ENCODE measurements at places on chromosomes 6 and 20. TPM values are rescaled to one million over a fixed set of nuclear protein-coding genes. Genes with fewer than 3 reads are reported as not detected.
A peak's percentile ranks its signal among the peaks of the same experiment; 100 is the strongest.

- DNase-seq: no peak
These were observed 176.3 kb downstream of the LRFN2 start for GRCh38 chr6:40410821-40411220.

- no peak for DNase-seq
These were observed 19.4 kb downstream of the QRSL1 start for GRCh38 chr6:106648651-106649308.

DNA sequence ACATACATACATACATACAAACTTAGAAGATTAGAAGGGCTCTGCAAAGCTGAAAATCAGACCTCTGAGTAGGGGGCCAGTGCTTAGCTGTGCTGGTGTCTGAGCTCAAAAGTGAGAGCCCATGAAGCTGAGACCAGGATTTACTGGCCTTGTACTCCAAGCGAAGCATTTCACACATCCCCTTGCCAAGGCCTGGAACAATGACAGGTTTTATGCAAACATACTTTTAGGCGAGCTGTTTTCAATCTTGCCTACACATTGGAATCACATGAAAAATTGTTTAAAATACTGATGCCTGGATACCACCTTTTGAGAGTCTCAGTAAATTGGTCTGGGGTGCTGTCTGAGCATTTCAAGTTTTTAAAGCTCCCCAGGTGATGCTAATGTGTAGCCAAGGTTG lies 80.9 kb upstream of the SRSF6 start:
- no peak for DNase-seq

Gene ZFAND3
- total RNA-seq: 81.8 TPM

GRCh38 chr6:164897523-164898235 lies 411.7 kb downstream of the C6orf118 start:
- no peak for DNase-seq

Gene RAD21L1
- not detected for total RNA-seq

GRCh38 chr6:167761794-167762258 lies 64.9 kb upstream of the AFDN start:
- no peak for DNase-seq

Gene TENT5A
- 44.4 TPM for total RNA-seq

Gene RAMACL
- 0.77 TPM for total RNA-seq

GRCh38 chr6:26275663-26276062 lies 89.3 kb upstream of the BTN3A2 start:
- no peak for DNase-seq

GRCh38 chr6:32189069-32189741 lies 797 bp downstream of the PBX2 start:
- no peak for DNase-seq

Gene HLA-DRA
- 87.3 TPM for total RNA-seq

- DNase-seq: no peak
These were observed 13.2 kb upstream of the KIF25 start for GRCh38 chr6:167984144-167984719.

GRCh38 chr6:169577236-169577635 lies 124.6 kb downstream of the WDR27 start:
- DNase-seq: no peak

DNA sequence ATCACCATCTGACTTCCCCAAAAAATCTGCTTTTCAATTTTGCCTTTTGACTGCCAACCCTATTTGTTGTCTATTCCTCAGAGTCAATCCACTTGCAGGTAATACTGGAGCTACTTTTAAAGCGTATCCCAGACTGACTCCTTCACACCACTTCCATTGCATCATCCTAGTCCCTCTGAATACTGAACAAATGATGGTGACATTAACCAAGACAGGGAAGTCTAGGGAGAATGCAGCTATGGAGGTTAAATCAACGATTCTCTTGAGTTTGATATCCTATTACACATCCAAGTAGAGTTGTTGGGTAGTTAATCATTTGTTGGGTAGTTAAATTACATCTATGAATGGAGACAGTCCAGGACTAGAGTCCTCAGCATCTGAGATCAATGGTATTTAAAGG lies 2.0 kb downstream of the OGFRL1 start:
- no peak for DNase-seq

GRCh38 chr20:62043131-62043914 lies 22.4 kb downstream of the TAF4 start:
- DNase-seq: peak; percentile 8

- no peak for DNase-seq
These were observed at the start of gene ZFP57 for GRCh38 chr6:29680904-29681303. ZFP57 (minus strand) TSS chr6:29681152; CDS start chr6:29677003, 4,149 bp downstream.

Gene ARFGEF3
- total RNA-seq: 2.0 TPM

DNA sequence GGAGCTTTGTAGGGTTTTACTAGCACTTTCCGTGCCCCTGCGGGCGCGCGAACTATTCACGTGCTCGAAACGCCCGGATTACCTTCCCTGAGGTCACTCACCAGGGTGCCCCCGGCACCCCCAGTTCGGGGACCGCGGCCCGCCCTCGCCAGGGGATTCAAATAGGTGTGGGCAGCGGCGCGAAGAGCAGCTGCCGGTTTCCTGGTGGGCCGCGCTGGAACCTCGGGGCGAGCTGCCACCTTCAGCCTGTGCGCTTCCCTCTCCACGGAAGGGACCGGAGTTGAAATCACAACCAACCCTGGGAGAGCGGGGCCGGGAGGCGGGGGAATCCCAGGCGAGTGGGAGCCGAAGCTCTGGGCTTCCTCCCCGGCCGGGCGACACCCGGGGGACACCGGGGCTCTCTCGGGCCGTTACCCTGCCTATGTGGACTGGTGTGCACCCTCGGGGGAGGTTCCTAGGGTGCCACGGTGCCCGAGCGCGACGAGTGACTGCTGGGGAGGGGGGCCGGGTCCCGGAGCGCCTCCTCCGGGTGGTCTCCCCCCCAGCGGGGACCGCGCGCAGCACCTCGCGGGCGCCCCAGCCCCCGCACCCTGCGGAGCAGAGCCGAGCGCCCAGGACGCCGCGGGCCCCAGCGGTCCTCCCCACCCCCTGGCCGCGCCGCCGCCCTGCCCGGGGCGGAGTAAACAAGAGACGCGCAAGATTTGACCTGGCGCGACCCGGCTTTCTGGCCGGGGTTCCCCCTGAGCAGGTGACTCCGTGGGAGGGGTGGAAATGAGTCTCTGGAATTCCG lies 2.1 kb upstream of the HIVEP2 start:
- DNase-seq: peak; percentile 86

Gene AGER
- 1.8 TPM for total RNA-seq

Gene RFX6
- not detected for total RNA-seq

Gene GMEB2
- total RNA-seq: 5.3 TPM

Gene FHL5
- 5.3 TPM for total RNA-seq

DNA sequence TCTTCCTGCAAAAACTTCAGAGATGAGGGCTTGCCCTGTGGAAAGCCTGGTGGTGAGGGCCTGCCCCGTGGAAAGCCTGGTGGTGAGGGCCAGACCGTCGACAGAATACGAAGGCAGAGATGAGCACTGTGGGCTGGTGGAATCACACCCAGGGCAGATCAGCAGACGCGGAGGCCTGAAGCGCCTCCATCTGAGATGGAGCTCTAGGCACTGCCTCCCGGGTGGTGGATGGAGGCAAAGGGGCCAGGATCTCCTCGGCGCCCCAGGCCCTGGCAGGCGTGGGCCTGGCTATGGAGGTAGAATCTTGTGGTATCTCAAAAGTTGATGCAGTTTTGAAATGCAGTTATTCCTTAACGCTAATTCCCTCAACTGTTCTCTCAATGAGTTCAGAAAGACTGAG lies 104.8 kb downstream of the PSMB1 start:
- no peak for DNase-seq

DNA sequence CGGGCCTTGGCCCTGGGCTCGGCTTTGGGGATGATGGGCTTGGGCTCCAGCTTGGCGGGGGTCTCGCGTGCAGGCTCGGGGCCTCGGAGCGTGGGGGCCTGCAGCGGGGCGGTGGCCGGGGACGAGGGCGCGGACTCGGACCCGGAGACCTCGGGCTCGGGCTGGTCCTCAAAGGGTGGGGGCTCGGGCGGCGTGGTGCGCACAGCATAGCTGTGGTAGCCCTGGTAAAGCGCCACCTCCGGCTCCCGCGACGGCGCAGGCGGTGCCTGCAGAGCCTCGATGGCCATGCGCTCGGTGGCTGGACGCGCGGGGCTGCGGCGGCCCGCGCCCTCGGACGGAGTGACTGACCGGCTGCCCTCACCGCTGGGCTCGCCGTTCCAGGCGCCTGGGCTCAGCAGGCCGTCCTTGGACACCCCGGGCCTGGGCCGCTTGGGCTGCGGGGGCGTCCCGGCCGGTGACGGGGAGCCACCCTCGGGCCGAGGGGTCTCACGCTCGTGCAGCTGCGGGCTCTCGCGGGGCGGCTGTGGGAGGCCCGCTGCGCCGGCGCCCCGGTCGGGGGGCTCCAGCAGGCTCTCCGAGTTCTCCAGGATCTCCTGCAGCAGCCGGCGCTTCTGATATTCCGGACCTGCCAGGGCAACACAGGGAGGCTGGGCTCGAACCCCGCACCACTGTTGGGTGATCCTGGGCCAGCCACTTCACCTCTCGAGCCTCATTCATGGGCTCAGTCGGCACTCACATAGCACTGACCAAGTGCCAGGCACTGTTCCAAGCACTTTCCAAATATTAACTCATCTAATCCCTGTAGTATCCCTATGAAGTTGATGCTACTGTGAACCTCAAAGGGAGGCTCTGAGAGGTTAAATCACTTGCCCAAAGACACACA lies 71.0 kb downstream of the JPH2 start:
- no peak for DNase-seq

Gene RNF39
- total RNA-seq: not detected
